ENCODE measurements at places on chromosomes 5 and 9.

DNA sequence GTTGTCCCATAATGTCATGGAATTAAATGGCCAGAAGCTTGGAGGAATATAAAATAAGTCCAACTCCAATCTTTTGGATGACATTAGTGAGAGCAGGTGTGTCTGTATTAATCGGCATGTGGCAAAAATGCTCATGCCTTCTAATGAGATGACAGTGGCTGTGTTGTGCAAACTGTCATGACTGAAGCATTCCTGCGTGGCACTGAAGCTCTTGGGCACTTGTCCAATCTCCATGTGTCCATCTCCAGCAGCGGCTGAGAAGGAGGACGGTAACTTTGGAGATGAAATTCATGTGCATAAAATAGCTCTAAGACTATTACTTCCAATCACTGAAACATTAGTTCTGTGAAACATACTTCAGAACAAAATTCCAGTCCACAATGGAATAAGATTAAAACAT lies 697.5 kb upstream of the GRAMD2B start:
- DNase-seq, result no peak

GRCh38 chr9:114164191-114164794 lies 9.0 kb downstream of the COL27A1 start:
- DNase-seq, result no peak

GRCh38 chr9:123996731-123997421 lies 14.7 kb upstream of the LHX2 start:
- no peak for DNase-seq

- DNase-seq, result no peak
These were observed 90.0 kb downstream of the ANXA2R start for GRCh38 chr5:42950116-42950455.

DNA sequence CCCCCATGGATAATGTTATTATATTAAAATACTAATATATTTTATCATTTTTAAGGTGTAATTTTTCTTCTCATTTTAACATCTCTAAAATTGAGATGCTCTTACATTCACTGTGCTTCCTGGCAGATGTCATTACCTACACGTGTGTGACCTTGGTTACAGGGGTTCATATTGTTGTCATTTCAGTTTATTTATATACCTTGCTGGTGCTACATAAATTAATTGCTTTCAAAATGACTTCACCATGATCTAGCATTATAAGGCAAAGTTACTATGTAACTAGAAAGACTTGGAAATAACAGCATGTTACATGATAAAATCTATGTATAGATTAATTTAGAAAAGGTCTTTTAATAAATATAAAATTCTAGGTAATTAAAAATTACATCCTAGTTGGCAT lies 60.9 kb downstream of the ARHGEF28 start:
- no peak for DNase-seq

Data from hematopoietic multipotent progenitor cell treated with erythropoietin and hydrocortisone succinate and interleukin-3 and kit ligand, for 15 days (in vitro differentiated cells).